ENCODE measurements at places on chromosomes 2 and 18. TPM values are rescaled to one million over a fixed set of nuclear protein-coding genes. Genes with fewer than 3 reads are reported as not detected.

Gene DLGAP1
- 2.3 TPM for total RNA-seq

DNA sequence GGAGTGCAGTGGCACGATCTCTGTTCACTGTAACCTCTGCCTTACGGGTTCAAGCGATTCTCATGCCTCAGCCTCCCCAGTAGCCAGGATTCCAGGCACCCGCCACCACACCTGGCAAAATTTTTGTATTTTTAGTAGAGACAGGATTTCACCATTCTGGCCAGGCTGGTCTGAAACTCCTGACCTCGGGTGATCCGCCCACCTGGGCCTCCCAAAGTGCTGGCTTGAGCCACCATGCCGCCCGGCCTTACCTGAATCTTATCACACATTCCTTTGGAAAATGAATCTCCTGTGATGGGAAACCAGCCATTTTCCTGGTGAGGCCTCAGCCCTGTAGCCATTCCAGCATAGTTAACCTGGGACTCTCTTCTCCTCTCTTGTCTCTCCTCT is 57.8 kb downstream of the HPCAL1 start:
- H3K27ac ChIP-seq: no peak overlapping the region
- H3K4me1 ChIP-seq: peaks cover 7% of the 10 kb centered on the region
- DNase-seq: no peak
- H3K27me3 ChIP-seq: no peaks in the 10 kb centered on the region
- no peak overlapping the region for H3K4me3 ChIP-seq
- no peaks in the 10 kb centered on the region for H3K36me3 ChIP-seq

Gene GRHL1
- 2.5 TPM for total RNA-seq

GRCh38 chr2:140248623-140249022 is 1468.4 kb upstream of the NXPH2 start:
- DNase-seq: no peak
- H3K36me3 ChIP-seq: no peaks in the 10 kb centered on the region
- H3K27ac ChIP-seq: no peak overlapping the region

Gene DSC3
- total RNA-seq: 5.2 TPM
